SIG-M5 (cell line): ENCODE measurements at places on chromosomes 7 and 10.
A peak's percentile ranks its signal among the peaks of the same experiment; 100 is the strongest.

DNA sequence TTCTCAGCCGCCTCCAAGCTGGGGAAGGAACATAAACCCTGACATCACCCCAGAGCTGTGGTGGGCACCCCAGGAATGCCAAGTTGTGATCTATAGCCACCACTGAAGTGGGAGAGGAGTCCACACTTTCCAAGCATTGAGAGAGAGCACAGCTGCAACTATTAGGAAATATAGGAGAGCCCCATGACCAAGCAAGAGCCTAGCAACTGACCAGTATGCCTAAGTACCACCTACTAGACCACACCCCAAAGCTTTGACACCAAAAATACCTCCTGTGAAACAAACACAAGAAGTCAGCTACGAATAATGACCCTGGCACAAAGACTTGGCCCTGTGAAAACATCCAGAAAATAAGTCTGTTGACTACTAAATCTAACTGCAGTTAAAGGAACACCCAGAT, 804.1 kb upstream of the IGFBP3 start:
- no peak for DNase-seq

GRCh38 chr10:48938281-48938680, 1.4 kb downstream of the LRRC18 start:
- DNase-seq: no peak

DNA sequence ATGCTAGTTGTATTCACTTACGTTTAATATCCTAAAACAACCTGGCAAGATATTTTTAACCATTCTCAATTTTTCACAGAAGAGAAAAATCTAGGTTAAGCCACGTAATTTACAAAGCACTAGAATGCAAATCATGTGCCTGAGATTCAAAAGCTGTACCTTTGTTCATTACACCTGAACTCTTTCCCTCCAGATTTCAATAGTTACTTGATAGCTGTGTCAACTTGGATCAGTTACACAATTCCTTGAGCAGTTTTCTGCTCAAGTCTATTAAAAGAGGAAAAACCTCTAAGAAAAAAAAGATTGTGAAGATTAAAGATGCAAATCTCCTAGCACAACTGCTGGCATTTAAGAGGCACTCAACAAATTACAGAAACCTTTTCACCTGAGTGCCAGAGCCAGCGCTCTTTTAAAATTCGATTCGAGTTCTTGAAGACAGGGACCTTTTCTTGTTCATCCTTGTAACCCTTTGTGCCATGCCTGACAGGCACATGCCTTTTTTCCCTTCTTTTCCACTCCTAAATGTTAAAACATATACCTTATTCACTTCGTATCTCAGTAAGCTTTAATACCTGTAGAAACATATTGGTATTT, 886 bp downstream of the NSUN6 start:
- DNase-seq: no peak

GRCh38 chr10:43064331-43065075, 12.4 kb upstream of the RET start:
- DNase-seq: no peak

- no peak for DNase-seq
Observed at GRCh38 chr10:49037187-49037586, 78.1 kb downstream of the VSTM4 start.

DNA sequence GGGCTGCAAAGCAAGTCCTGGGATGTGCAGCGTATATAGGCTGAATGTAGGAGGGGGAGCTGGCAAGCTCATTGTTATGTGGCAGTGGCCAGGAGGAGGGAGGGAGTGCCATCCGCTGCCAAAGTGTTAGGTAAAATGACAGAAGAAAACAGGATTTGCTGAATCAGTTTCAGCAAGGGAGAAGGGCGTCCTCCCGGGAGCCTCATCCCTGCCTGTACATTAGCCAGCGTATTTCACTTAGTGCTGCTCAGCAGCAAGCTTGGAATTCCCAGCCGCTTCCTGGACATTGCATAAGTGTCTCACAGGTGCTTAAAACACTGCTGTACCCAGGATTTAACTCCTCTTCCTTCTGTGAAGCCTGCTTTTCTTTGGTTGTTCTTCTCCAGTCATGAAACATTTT, 2.5 kb downstream of the NIPSNAP2 start:
- no peak for DNase-seq

- no peak for DNase-seq
Observed at GRCh38 chr10:126525326-126525725, 137.0 kb upstream of the ADAM12 start.

DNA sequence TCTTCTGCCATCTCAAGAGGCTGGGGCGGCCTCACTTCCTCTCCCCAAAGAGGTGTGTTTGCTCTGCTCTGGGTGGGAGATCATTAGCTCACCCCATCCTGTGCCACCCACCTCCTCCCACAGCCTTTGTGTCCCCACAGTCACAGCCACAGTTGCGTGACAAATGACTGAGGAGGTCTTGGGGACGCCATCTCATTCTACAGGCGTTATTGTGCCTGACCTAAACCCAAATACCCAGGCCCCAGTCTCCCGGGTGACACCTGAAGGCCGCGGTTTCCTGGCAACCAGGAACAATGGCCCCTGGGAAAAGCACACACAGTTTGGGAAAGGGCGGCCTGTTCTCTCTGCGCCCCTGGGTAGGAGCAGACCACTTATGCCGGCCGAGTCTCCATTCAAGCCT, 51.6 kb downstream of the SLIT1 start:
- DNase-seq: no peak

GRCh38 chr10:87594864-87595263, 64.8 kb upstream of the PAPSS2 start:
- no peak for DNase-seq

- DNase-seq: no peak
Observed at GRCh38 chr10:97442277-97442676, 3.5 kb downstream of the EXOSC1 start.

DNA sequence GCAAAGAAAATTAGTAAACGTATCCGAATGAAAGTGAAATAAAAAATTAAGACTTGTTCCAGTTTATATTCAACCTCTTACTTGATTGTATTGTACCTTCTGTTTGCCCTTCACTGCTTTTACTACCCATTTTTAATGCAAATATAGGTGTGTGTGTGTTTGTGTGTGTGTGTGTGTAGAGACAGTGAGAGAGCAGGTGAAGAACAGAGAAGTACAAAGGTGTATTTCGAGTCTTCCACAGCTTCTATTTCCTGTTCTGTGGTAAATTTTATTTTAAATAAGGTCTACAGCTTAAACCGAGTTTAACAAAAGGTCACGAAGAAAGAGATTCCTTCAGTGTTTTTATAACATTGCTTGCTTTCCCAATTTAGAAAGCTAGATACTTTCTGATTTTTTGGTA, 12.7 kb upstream of the SVIL start:
- DNase-seq: no peak

GRCh38 chr10:47454780-47455058, 29.2 kb downstream of the ANXA8 start:
- DNase-seq: no peak

- no peak for DNase-seq
Observed at GRCh38 chr7:41319581-41319980, 383.3 kb downstream of the INHBA start.

GRCh38 chr10:91901784-91902677, 7.3 kb downstream of the FGFBP3 start:
- DNase-seq: peak; percentile 78

DNA sequence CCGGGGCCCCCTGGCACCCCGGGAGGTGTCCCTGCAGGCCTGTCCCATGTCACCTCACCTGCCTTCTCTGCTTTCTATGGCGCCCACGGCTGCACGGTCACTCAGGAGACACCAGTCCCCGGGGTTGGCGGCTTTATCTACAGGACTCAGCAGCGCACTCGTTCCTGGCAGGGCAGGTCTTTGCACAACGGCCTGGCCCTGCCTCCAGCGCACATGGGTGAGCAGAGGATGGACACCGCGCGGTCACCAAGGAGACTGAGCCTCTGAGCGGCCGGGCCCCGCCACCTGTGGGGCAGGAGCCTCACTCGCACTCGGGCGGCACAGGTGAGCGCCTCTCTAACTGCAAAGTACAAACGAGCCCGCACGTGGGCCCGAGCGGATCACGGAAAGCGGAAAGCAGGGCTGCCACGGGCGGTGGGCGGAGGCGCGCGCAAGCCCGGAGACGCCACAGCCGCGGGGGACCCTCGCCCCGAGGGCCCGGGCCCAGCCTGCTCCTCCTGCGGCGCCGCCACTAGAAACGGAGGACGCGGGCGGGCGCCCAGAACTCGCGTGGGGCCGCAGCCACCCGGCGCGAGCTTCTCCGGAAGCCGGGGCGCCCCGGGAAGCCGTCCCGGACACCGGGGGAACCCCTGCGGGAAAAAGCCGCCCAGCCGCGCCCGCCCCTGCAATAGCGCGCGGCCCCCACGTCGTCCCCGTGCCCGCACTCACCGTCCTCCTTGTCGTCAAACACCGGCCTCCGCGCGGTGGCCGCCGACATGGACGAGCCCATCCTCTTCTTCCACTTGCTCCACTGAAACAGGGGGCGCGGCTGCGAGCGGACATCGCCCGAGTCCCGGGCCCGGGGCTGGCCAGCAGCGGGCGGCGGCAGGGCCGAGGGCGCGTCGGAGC, 642 bp downstream of the STK32C start:
- DNase-seq: no peak

DNA sequence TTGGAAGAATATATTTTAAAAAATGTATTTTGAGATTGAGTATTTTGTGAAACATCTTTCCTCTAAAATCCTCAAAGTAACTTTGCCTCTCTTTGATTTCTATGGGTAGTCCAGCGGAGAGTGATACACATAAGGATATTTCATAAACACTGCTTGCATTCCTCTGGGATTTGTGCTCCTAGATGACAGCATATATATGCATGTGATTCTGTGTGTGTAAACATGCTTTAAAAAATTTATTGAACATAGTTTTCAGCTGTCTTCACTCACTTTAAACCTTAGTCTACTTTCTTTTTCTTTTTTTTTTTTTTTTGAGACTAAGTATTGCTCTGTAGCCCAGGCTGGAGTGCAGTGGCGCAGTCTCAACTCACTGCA, 84.6 kb downstream of the KAT6B start:
- no peak for DNase-seq

GRCh38 chr7:46317256-46317655, 396.2 kb upstream of the IGFBP3 start:
- DNase-seq: no peak

- DNase-seq: no peak
Observed at GRCh38 chr10:115082506-115082905, 10.7 kb upstream of the ATRNL1 start.

DNA sequence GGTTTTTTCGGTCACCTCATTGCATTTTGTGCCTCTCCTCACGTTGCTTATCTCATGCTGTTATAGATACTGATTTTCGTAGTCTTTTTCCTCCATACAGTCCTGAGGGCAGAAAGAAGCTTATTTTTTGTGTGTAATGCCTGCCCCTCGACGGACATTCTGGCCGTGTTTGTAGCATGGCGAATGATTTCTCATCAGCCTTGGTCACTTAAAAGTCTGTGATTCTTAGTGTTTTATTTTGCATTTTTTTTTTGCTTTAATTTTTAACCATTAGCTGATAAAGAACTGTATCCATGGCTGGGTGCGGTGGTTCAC, 469 bp upstream of the NOC3L start:
- no peak for DNase-seq

- no peak for DNase-seq
Observed at GRCh38 chr7:1817061-1817712, 147.1 kb downstream of the ELFN1 start.

DNA sequence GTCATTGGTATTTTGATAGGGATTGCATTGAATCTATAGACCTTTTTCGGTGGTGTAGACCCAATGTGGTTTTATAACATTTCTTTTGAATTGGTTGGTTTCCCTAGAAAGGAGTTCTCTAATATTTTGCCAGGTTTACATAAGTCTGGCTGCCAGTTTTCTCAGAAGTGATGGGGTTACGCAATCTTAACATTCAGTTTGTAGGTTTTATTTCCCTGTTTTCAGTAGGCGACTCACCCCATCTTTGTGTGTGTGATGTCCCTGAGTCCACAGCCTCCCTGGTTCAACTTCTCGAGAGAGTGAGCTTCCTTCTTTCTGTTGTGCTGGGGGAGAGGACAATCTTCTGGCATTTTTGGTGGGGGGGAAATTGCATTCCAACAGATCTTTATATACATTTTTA, 9.6 kb upstream of the KIF5B start:
- peak; percentile 46 for DNase-seq

- DNase-seq: no peak
Observed at GRCh38 chr10:122264931-122265330, 6.2 kb upstream of the BTBD16 start.

DNA sequence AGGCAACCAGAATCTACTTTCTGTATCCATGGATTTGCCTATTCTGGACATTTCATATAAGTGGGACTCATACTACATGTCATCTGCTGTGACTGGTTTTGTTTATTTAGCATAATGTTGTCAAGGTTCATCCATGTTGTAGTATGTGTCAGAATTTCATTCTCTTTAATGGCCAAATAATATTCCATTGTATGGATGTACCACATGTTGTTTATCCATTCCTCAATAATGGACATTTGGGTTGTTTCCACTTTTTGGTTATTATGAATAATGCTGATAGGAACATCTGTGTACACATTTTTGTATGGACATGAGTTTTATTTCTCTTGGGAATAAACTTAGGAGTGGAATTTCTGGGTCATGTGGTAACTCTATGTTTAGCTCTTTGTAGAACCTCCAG, 133.7 kb downstream of the CREB5 start:
- DNase-seq: no peak

- no peak for DNase-seq
Observed at GRCh38 chr10:8416192-8416701, 361.8 kb downstream of the GATA3 start.

DNA sequence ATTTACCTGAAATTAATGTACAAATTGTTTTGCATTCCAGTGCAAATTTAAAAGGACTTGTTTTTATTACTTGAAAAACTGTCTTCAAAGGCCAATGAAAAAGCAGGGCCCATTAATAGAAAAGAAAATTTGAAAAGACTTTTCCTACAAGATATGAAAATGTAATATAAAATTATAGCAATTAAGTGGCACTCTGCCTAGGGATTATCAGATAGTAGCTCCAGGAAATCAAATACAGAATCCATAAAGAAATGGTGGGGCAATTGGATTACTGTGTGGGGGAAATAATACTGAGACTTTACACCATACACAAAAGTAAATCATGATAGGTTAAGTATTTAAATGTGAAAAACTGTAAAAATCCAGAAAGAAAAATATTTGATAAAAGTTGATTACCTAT, 89.7 kb downstream of the GLCCI1 start:
- DNase-seq: no peak

DNA sequence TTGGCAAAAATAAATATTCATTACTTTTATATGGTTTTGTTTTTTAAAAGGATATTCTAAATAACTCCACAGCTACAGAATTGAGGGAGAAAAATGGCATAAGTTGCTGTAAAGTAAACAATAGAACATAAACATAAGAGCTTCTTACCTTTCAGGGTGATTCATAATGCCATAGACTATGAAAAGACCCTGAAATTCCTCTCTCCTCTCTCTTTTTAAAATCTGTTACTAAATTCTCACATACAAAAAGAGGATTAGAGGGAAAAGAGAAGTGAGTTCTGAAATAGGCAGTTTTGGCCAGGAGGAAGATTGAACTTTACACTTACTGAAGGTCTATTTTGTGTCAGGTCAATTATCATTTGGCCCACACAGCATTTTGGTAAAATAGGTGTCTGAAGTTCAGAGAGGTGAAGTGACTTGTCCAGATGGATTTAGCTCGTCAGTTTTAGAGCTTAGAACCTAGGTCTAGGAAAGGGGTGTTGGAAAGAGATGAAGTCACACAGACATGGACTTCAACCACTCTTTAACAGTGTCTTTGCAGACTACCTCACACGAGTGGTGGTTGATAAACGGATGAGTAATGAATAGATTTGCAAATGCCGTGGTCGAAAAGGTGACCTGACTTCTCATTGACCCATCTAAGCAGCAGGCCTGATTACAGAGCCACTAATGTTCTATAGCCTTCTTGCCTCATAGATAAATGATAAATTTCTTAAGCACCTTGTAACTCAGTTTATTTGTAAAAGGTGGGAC, 190.6 kb upstream of the CCDC6 start:
- no peak for DNase-seq
